ENCODE measurements at places on chromosomes 12 and 14.

GRCh38 chr12:40300490-40300889, 75.7 kb downstream of the LRRK2 start:
- no peak for DNase-seq

- no peak for DNase-seq
Observed at GRCh38 chr12:98738002-98738401, 92.9 kb downstream of the APAF1 start.

DNA sequence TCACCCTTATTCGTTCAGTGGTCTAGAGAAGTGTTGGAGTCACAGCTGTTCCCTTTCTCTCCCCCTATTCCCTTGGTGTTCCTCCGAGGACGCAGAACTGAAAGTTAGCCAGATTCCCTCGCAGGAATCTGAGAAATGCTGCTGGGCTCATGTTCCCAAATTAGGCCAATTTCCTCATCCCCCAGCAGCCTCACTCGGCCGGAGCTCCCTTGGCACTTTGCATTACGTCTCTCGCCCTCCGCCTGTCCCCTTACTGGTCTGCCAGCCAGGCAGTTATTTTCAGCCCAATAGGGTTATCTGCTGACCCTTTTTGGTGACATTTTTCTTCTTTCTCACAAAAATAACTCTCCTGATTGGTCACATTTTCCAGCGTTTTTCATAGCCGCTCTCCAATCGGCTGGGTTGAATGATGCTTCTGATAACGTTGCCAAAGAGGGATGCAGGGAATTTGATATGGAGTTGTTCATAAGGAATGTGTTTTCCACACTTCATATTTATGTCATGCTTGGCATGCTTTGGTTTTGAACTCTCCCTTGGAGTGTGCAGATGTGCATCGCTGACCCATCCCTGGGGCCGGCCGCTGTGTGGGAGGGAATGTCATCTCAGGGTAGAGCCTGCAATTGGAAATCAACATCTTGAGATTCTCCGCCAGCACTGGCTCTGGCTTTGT, 9.9 kb downstream of the IFT43 start:
- no peak for DNase-seq

- no peak for DNase-seq
Observed at GRCh38 chr12:129720618-129721017, 183.2 kb downstream of the TMEM132D start.
